ENCODE measurements at places on chromosomes 5 and 9.

GRCh38 chr9:136786451-136786850 is 4.7 kb upstream of the TMEM141 start:
- no peak for DNase-seq

GRCh38 chr9:125829743-125830142 is 82.6 kb downstream of the PBX3 start:
- DNase-seq, result no peak

DNA sequence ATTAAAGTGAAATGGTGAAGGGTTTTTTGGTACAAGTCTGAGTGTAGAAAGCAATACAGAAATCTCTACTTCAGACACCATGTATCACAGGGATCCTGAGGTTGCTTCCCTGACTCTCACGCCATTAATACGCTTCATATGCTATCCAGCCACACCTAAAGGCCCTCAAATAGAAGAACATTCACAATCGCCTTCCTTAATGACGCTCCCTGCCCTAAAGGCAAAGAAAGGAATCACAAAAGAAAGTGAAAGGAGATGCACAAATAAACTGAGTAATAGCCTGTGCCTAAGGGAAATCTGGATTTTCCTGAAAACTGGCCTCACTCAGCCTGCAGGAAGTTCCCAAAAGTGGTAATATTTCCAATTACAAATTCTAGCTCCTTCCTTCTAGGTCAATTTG is 1002.7 kb upstream of the DMAC1 start:
- no peak for DNase-seq

GRCh38 chr9:112017878-112018277 is 121.3 kb downstream of the UGCG start:
- no peak for DNase-seq

DNA sequence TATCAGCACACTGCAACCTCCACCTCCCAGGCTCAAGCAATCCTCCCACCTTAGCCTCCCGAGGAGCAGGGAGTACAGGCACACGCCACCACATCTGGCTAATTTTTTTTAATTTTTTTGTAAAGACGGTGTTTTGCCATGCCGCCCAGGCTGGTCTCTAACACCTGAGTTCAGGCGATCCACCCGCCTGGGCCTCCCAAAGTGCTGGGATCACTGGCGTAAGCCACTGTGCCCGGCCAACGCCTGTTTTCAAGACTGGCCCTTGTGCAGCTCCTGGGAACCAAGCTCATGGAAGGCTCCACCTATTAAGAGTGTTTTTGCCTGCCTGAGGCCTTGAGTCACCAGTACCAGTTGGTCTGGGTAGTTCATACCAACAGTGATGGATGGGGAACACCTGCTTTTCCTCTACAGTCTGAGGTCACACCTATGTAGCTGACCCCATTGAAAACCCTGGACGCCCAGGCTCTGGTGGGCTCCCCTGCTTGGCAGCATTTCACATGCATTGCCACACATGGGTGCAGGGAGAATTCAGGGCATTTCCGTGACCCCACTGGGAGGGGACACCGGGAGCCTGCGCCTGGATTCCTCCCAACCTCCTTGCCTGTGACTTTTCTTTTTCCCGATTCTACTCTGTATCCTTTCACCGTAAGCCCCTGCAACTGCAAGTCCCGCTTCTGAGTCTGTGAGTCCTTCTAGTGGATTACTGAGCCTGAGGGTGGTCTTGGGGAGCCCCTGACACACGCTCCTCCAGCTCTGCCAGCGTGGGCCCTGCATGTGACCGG is 63.5 kb downstream of the ZNF354C start:
- no peak for DNase-seq

- no peak for DNase-seq
Measured at GRCh38 chr5:852018-852417, 1.2 kb upstream of the ZDHHC11 start.

DNA sequence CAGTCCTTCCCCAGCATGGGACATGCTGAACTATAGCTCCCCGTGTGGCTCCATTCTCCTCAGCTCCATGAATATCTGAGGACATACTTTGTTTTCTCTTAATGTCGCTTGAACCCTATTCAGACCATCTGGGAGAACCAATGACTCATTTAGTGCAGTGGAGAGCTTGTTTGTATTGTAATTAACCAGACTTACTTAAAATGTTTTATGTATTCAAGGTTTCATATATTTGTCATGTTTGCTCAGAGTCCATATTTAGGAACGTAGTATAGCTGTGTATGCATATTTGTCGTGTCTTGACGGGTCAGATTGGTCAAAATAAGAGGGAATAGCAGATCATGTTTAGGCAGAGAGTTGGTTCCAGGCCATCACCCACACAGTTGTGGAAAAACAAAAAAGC is 150.1 kb upstream of the NTRK2 start:
- DNase-seq, result no peak

GRCh38 chr9:134936346-134937163 is 18.8 kb upstream of the FCN1 start:
- DNase-seq, result no peak

- DNase-seq, result no peak
Measured at GRCh38 chr5:140054086-140054689, 11.1 kb upstream of the NRG2 start.

DNA sequence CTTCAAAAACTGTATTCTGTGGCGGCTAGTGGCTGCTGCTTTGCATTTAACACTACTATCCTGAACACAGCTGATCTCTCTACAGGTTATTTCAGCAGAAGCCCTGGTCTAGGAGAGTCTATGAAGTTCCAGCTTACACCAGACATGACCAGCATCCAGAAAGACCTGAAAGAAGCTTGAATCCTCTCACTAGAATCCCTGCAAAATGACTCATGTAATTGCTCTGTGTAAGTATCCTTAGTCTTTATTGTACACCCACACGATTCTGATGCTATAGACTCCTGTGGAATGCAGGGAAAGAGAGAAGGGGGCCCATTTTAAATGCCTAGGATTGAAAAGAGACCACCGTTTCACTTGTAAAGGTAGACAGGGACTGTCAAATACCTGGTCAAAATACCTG is 859 bp upstream of the GRIA1 start:
- DNase-seq, result no peak

DNA sequence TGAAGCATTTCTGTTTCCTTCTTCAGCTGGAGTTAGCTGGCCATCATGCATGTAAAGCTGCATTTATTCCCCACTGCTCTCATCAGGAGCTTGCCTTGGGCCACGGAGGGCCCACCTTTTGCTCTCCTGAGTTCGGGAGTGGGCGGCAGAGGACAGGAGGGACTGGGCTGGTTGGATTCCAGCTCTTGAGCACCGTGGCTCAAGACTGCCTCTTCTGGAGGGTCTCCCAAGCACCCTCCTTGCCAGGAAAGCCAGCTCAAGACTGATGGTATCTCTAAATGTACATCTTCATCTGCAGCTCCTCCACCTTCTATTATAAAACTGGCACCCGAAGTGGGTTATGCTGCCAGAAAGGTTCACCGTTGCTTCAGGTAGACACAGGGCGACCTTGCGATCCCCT is 399.6 kb upstream of the IRX1 start:
- DNase-seq, result no peak

- DNase-seq, result no peak
Measured at GRCh38 chr5:135106610-135107471, 72.8 kb upstream of the PITX1 start.

GRCh38 chr9:69018737-69019136 is 4.8 kb upstream of the PRKACG start:
- DNase-seq, result no peak

DNA sequence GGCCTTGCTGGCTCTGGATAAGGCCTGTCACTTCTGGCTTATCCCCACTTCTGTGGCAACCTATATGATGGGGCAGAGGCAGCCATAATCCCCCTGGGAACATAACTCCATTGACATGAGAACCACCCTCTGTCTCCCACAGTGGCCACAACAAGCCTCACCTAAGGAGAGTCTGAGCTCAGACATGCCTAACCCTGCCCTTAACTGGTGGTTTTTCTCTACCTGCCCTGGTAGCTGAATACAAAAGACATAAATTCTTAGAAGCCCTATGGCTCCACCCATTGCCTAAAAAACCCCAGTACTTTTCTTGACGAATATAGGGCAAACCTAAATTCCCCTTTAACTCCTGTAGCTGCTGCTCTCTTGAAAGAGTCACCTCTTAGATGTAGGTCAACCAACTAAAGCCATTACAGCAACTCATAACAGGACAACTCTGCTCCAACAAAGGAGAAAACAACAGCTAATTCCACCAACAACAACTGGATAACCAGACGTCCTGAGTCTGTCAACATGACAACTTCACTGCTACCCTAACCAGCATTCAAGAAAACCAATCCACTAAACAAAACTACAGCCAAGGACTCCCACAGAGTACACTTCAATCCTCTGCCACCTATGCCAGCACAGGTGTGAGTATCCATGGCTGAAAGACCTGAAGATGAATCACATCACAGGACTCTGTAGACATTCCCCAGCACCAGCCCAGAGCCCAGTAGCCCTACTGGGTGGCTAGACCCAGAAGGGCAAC is 427.7 kb downstream of the PRELID2 start:
- no peak for DNase-seq

- no peak for DNase-seq
Measured at GRCh38 chr5:15763754-15764153, 263.8 kb downstream of the FBXL7 start.

DNA sequence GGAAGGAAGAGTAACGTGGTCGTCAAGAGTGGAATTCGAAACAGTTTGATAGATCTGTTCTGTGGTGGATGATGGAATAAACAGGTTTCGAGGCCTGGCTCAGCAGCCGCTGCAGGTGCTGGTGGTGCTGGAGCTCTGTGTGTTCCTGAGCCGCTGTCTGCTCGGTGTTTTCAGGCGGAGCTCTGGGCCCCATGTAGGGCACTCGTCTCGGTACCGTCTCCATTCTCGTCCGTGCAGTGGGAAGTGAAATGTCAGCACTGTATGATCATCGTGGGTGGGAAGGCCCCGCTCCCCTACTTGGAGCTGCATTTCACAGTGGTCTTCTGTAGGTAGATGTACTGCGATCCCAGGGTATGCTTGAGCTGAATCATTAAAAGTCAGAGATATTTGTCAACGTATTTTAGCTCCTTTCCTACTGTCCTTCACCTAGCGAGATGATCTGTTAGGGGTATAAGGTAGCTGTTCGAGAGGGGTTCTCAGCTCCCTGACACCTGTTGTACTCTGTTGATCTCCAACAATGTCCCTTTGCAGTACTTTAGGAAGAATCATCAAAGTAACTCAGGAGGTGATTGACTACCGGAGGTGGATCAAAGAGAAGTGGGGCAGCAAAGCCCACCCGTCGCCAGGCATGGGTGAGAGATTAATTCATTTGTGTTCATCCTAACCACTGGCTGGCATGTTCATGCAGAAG is 35.9 kb downstream of the TENT4A start:
- no peak for DNase-seq

- DNase-seq, result no peak
Measured at GRCh38 chr9:137452006-137452760, 7.0 kb downstream of the NSMF start.

- no peak for DNase-seq
Measured at GRCh38 chr9:137311986-137312851, 10.1 kb upstream of the NRARP start.

DNA sequence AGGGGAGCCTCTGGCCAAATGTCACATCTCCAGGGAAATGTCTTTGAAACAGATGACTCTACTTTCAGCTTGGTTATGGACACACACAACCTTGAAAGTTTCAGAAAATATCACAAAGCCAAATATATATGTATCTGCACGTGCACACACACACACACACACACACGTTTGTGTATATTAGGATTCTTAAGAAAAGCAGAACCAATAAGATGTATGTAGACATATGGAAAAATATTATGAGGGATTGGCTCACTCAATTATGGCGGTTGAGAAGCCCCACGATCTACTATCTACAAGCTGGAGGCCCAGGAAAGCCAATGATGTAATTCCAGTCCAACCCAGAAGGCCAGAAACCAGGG is 194.9 kb downstream of the PALM2AKAP2 start:
- DNase-seq, result no peak

DNA sequence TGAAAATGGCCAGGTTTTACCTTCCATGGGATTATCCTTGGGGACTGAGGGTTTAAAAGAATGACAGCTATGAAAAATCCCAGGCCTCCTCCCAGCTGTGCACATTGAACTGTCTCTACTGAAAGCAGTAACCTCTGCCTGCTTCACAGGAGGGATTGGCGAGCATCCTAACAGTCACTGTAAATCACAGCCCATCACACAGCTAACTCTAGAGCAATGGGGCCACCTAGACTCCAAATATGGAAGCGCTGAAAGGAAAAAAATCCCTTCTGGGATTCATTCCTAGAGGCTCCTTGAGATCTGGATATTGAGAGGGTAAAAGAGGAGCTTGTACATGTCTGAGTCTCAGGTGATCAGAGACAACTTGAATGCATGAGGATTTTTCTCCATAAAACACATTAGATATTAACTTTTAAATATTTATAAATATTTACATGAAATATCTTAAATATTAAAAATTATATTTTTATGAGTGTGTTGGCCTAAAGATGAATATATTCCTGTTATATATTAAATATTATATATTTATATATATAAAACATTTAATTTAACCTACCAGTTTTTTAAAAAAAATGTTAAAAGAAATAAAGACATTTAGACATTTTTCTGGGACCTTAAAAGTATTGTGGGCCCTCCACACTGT is 133.8 kb upstream of the SLC24A2 start:
- no peak for DNase-seq

- DNase-seq, result no peak
Measured at GRCh38 chr9:106052735-106053134, 358.4 kb downstream of the TMEM38B start.

DNA sequence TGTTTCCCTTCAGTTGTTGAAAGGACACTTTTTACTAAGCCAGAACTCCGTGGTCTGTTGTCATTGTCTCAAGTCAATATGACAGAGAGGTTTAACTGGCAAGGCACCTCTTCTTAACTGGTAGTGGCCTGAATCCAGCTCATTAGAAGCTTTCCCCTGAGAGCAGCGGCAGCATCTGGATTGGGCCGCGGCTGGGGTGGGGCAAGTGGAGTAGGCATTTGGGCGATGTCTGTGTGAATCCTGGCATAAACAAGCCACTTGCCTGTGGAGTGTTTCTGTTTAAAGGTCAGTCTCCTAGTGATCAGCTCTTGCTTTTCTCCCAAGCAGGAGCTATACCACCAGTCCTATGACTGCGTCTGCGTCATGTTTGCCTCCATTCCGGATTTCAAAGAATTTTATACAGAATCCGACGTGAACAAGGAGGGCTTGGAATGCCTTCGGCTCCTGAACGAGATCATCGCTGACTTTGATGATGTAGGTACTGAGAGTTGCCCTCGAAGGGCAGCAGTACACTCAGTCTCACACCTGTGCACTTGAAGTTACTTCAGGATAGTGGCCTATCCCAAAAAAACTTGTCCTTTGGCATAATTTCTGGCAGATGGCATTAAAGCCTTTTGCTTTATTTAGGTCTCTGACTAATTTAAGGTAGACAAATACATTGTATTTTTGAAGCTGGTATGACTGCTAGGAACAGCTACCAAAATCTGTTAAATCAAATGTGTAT is 48.9 kb downstream of the CFAP90 start:
- DNase-seq, result no peak

GRCh38 chr5:167008705-167009104 is 1282.7 kb upstream of the WWC1 start:
- no peak for DNase-seq

GRCh38 chr5:135027266-135027696 is 6.7 kb downstream of the PITX1 start:
- no peak for DNase-seq

All from stimulated activated CD8-positive, alpha-beta memory T cell treated with anti-CD3 and anti-CD28 coated beads, Interleukin-15, amount 100 ng/mL, for 24 hours (primary cell).